GM12864 (cell line): ENCODE measurements at places on chromosomes 5 and 9.

- DNase-seq, result peak; percentile 67
Measured at GRCh38 chr5:107812570-107813141, 141.9 kb upstream of the EFNA5 start.

DNA sequence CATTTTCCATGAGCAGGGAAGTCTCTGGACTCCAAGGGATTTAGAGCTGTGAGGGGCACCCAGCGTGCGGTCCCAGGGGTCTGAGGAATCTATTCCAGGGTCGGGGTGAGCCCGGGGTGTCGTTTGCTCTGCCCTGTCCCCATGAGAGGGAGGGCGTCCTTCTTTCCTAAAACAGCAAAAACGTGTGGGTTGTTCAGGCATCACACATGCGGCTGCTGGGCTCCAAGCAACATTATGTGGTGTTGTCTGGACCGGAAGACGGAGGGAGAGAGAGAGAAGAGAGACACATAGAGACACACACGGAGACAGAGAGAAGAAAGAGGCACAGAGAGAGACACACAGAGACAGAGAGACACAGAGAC lies 42.7 kb upstream of the COL5A1 start:
- no peak for DNase-seq

- no peak for DNase-seq
Measured at GRCh38 chr5:119614838-119615237, 14.5 kb upstream of the FAM170A start.

GRCh38 chr5:91727463-91727862 lies 344.3 kb upstream of the ARRDC3 start:
- no peak for DNase-seq

- no peak for DNase-seq
Measured at GRCh38 chr5:132372127-132372526, 2.6 kb downstream of the SLC22A5 start.

GRCh38 chr9:130235558-130236435 lies 29.8 kb upstream of the HMCN2 start:
- no peak for DNase-seq

GRCh38 chr5:35442885-35443639 lies 174.6 kb upstream of the SPEF2 start:
- no peak for DNase-seq

GRCh38 chr5:159095866-159096242 lies 3.9 kb downstream of the EBF1 start:
- no peak for DNase-seq

- DNase-seq, result no peak
Measured at GRCh38 chr5:73215891-73216610, 43.1 kb downstream of the TMEM174 start.

- DNase-seq, result no peak
Measured at GRCh38 chr9:137217276-137218211, 4.5 kb downstream of the RNF208 start.

DNA sequence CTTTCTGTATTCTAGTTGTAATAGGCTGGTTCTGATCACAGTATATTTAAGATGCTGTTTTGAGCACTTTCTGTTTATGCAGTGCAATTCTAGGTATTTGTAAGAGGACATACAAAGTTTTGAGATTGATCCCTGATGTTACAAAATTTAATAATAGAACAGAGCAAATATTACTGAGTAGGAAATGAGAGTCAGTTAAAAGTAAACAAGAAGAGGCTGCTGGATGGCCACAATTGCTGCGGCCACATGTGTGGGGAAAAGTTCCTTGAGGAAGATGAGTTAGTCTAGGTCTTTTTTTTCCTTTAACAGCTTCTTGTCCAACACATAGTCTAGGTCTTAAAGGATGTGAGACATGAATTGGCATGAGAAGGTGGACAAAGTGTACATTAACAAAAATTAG lies 11.3 kb downstream of the EHMT1 start:
- no peak for DNase-seq

DNA sequence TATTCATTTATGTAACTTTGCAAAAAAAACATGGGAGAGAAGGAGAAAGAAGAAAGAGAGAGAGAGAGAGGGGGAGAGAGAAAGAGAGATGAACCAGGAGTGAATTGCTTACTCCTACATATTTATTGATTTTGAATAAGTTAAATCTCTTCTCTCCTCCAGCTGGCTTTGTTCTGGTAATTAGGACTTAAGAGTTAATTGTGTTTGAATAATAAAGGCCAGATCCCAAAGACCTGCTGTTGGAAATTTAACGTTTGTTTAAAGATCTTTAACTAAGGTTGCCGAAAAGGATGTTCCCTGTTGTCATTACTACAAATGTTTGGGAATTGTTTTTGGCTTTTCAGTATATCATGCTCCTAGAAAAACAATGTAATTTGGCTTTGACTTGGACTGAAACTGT lies 473.0 kb downstream of the TUSC1 start:
- no peak for DNase-seq

- peak; percentile 3 for DNase-seq
Measured at GRCh38 chr9:32431940-32432555, 47.6 kb downstream of the ACO1 start.

DNA sequence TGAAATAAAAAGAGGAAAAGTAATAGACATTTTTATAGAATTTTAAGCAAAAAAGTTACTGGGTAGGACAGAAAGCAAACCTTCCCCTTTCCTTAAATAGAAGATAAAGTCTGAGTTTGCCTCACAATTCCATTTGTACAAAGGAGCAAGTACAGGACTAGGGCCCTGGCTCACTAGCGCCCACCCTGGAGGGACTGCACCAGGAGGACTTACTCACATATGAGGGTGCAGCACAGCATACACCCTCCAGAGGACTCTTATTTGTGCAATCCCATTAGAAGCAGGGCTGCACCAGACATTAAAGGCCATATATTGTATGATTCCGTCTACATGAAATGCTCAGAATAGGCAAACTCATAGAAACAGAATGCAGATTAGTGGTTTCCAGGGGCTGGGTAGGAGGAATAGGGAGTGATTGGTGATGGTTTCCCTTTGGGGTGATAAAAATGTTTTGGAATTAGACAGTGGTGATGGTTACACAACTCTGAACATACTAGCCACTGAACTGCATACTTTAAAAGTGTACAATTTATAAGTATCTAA lies 4.5 kb downstream of the REEP5 start:
- no peak for DNase-seq

GRCh38 chr9:98326459-98327248 lies 71.2 kb upstream of the TBC1D2 start:
- DNase-seq, result peak; percentile 7

- DNase-seq, result no peak
Measured at GRCh38 chr9:132986640-132987620, 8.4 kb downstream of the GFI1B start.

DNA sequence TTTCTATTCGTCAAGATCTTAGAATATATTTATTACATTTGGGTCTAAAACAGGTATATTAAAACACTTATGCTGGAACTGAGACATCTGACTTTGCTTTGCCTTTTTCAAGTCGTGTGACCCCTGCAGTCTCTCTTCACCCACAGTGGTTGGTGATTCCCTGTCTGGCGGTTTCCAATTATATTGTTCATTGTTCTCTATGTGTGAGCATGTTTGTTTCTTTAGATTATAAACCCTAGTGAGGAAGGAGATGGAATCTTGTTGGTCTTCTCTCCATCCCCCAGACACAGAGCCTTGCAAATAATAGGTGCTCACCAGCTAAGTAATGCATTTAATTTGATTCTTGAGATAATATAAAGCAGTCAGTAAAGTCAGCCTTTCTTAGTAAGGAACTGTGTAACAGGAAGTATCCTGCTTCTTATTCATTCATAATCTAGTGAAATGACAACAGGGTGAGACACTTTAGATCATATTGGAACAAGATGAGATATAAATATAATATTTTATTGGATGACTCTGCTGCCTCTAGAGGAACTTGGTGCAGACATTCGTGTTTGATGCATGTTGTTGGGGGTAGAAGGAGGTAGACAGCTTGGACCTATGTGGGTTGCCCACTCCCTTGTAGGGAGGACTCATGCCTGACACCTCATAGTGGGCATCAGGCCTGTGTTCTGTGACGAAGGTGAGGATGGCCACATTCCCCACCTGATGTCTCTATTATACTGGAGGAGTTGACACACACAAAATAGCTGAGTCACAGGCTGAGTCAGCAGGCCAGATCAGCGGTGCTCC lies 88.1 kb downstream of the FGF1 start:
- no peak for DNase-seq
